NCI-H1092 (cell line): ENCODE measurements at places on chromosomes 13 and 19.
A peak's percentile ranks its signal among the peaks of the same experiment; 100 is the strongest.

DNA sequence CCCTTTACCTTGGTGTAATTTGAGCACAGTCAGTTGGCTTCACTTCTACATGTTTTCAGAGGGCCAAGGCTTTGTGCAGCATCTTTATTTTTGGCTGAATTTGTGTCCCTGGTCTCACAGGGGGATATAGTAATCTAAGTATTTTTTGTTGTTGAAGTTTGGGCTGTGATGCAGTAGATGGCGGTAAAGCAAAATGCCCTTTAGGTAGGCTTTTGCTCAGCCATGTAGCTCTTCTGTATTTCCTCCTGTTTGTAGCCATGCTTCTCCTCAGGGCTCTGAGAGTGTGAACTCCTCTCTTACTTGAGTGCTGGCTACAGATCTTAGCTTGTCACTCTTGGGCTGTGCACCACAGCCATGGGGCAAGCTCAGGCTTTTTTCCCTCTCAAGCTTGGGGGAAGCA lies 328.6 kb downstream of the SLITRK5 start:
- DNase-seq, result no peak

GRCh38 chr13:41812851-41813250 lies 148.1 kb downstream of the VWA8 start:
- DNase-seq, result no peak

DNA sequence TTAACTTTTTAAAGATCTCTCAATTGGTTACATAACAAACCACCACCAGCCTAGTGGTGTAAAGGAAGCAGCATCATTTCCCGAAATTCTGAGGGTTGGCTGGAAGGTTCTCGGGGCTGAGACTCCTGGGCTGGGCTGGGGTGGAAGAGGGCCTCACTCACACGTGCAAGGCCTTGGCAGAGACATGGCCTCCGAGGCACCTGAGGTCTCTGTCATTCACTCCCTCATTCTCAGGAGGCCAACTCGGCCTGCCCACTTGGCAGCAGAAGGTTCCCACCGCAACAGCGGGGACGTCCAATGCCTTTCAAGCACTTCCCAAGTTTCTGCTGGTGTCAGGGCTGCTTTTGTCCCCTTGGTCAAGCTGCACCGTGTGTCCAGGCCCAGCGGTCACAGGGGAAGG lies 18.6 kb upstream of the RASA3 start:
- no peak for DNase-seq

- DNase-seq, result no peak
Observed at GRCh38 chr13:46313432-46314257, 73.4 kb downstream of the RUBCNL start.

- DNase-seq, result no peak
Observed at GRCh38 chr13:112697756-112698655, 8.2 kb downstream of the ATP11A start.

DNA sequence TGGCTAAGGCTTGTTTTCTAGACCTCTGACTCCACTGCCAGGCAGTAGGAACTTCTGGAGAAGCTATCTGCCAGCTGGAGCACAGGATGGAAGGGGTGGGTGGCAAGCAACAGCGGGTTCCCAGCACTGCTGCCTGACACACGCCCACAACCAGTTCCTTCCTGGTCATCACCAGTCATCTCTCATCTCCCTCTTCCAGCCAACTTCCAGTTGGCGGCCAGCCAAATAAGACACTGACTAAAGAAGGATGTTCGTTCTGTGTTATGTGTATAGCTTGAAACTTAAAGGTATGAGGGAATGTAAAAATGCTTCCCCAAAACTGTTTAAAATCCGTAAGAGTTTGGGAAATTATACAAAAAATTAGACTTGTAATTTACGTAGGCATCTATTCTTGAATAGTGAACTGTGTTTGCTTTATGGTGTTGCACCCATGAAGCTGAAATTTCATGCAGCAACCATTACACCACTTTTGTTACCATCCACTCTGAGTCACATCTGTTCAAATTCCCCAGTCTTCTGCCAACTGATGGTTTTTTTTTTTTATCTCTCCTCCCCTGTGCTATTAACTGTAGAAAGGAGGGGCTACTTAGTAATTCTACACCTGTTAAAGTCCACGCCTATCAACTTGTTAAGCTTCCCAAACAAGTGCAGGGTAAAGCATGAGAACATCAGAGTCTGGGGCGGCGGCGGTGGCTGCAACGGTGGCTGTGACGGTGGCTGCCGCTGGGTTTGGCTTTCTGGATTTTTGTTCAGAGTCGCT lies 86.2 kb upstream of the FRY start:
- peak; percentile 6 for DNase-seq

DNA sequence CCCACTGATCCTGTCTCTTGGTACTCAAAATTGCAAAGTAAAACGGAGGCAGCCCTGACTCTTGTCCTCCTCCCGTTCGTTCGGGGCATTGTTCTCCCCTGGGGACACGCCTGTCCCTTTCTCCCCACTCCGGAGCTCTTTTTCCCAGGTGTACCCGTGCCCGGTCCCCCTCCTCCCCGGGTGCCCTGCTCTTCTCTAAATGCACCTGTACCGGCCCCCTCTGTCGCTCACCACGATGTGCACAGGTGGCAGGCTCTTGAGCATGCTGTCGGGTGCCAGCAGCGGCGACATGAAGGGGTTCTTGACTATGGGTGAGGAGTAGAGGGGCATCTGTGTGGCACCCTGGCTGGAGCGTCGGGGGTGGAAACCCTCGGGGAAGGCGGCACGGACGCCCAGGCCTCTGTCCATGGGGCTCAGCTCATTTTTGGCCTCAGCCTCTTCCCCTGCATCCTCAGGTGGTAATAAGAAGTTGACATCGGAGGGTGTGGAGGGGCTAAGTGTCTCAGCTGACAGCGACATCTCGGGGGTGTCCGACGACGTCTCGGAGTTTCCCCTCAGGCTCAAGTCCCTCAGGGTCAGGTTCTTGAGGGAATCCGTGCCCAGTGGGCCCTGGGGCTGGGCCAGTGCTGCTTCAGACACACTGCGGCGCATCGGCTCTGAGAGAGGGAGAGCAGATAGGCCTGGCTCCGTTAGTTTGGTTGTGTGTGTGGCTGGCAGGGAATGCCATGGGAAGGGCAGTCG lies 12.4 kb upstream of the CNFN start:
- peak; percentile 10 for DNase-seq

DNA sequence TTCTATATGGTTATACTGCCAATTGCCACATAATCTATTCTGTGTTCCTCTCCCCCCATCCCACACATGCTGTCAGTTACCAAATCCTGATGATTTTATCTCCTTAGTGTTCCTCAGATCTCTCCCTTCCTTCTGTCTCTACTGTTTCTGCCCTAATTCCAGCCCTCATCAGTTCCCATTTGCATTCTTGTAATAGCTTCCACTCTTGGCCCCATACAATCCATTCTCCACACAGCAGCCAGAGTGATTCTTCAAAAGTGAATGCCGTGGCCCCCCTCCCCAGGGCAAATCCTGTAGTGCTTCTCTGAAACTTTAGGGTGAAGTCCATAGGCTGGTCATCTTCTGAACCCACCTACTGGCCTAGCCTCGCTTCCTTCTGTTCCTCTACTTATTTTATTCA lies 114.4 kb downstream of the ZAR1L start:
- DNase-seq, result no peak

DNA sequence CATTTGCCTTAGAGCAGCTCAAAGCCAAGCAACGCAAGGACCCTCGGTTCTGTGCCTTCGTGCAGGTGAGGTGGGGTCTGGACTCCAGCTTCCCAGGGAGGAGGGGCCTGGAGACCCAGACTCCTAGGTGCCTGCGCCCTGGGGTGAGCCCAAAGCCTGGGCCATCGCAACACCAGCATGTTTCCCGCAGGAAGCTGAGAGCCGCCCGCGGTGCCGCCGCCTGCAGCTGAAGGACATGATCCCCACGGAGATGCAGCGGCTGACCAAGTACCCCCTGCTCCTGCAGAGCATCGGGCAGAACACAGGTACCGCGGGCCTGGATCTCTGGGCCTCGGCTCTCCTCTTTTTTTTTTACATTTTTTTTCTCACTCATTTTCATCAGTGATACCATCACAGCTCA lies 19.6 kb downstream of the ARHGEF1 start:
- no peak for DNase-seq
